Naive thymus-derived CD8-positive, alpha-beta T cell (primary cell): ENCODE measurements at places on chromosomes 3 and 15.

GRCh38 chr3:151724576-151725562 is 8.9 kb upstream of the AADACL2 start:
- DNase-seq = no peak

- DNase-seq = no peak
These were observed 19.2 kb upstream of the TFDP2 start for GRCh38 chr3:142168514-142168913.

GRCh38 chr3:42751609-42752008 is 21.4 kb downstream of the CCDC13 start:
- no peak for DNase-seq

DNA sequence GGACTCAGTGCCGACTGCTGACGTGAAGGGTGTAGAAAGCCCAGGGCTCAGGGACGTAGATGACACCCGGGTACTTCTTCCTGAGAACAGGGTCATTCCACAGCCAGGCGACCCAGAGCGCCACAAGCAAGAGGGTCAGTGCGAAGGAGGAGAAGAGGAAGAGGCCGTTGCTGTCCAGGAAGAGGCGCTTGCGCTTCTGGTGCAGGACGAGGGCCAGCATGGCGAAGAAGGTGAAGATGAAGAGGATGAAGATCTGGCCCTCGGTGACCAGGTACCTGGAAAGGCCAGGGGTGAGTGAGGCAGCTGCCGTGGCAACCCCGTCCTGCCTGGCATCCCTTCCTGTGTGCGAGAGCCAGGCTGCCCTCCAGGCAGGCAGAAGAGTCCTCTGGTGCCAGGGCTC is 3.0 kb upstream of the CALML4 start:
- DNase-seq = no peak

DNA sequence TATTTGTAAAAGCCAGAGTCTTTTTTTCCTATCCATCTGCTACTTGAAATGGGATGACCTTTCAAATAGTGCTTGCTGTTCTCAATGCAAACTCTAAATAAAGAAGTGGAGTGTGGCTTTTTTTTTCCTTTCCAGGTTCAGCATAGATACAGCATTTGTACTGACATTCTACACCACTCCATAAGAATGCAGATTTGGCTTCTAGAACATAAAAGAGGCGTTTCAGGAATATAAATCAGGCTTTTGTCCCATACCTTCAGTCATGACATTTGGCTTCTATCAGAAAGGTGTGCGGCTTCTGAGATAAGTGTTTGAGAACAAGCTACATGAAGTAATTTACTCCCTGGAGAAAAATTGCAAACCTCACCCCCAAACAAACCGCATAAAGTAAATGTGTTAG is 553.1 kb downstream of the FHIT start:
- no peak for DNase-seq

DNA sequence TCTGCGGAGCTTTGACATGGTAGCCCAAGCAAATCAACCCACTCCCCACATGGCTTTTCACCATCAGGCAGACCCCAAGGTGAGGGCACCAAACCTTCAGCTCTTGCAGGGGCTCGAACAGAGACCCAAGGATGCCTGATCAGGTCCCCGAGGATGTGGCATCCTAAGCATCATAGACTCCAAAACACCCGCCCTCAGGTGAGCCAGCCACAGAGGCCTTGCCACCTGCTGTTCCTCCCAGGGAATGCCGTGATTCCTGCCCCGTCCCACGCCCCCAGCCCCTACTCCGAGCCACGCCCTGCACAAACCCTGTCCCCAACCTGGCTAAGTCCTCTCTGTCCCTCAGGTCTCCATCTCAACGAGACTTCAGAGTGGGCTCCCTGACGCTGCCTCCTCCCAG is 34.7 kb upstream of the SLC41A3 start:
- DNase-seq = no peak

- no peak for DNase-seq
These were observed 18.5 kb downstream of the GORASP1 start for GRCh38 chr3:39088889-39089288.

GRCh38 chr3:40120806-40121205 is 188.7 kb upstream of the EIF1B start:
- no peak for DNase-seq

DNA sequence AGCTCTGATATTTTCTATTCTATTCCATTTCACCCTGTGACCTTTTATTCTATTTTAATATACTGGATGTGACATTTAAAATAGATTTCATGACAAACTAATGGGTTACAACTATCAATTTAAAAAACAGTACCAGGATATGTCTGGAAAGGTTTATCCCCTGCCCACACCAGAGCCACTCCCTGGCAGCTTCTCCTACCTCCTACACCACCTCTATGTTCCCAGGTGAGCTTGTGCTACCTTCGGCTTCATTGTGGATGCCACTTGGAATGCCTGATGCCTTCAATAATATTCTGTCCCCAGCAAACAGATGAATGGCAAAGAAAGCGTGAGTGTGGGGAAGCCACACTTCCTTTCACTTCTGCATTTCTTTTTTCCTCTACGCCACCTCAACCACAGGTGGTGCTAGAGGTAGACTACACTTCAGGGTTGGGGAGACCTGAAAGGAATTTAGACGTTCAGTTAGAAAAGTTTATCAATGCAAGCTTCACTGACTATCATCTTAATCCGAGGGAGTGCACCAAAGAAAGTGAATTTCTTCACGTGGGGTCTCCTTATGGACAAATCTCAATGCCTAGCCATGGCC is 213.0 kb downstream of the SSR3 start:
- no peak for DNase-seq

GRCh38 chr3:61299343-61300005 is 48.2 kb upstream of the FHIT start:
- DNase-seq = no peak

- DNase-seq = no peak
These were observed 22.3 kb downstream of the THRB start for GRCh38 chr3:24472358-24472757.

DNA sequence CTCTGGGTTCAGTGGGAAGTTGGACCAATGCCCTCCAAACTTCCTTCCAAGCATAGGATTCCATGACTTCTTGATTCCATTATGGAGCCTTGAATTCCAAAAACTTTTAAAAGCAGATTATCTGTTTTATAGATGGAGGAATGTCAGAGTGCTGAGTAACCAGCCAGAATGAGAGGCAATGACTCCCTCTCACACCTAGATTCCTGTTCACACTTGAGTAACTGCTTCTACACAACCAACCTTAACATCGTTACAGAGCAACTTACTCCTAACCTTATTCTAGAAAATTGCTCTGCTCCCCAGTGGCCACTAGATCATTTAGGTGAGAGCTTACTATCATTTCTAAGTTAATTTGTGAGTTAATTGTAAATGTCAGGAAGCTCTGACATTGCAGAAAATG is 24.2 kb upstream of the NR2F2 start:
- DNase-seq = no peak

GRCh38 chr3:175898194-175898593 is 1039.1 kb downstream of the NAALADL2 start:
- no peak for DNase-seq

- no peak for DNase-seq
These were observed 141.3 kb upstream of the PROK2 start for GRCh38 chr3:71926262-71926600.

GRCh38 chr3:133162670-133163305 is 124.6 kb downstream of the TMEM108 start:
- DNase-seq = no peak

- DNase-seq = no peak
These were observed 25.2 kb downstream of the ATP6V1A start for GRCh38 chr3:113771993-113772392.

GRCh38 chr3:11662392-11662990 is 18.8 kb upstream of the VGLL4 start:
- DNase-seq = no peak

DNA sequence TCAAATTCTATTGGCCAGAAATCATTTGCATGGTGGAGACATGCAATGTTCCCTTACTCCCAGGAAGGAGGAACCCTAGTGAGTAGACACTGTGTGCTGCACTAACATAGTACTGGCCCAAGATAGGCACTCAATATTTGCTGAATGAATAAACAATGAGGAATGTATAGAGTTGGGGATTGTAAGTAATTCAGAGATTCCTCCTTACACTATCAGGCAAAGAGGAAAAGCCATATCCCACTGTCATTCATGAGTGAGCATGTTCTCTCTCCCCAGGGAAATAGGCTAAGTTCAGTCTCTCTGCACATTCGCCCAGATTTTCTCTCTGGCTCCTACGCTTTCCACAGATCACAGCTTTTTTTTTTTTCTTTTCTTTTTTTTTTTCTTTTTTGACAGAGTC is 154.9 kb upstream of the WNT5A start:
- DNase-seq = no peak

- no peak for DNase-seq
These were observed 5.3 kb downstream of the PLA2G4F start for GRCh38 chr15:42151141-42151561.

- no peak for DNase-seq
These were observed 37.2 kb downstream of the BHLHE40 start for GRCh38 chr3:5016211-5017161.

- no peak for DNase-seq
These were observed 30.1 kb downstream of the PLA2G4D start for GRCh38 chr15:42064271-42064670.

- DNase-seq = peak; percentile 46
These were observed 514 bp downstream of the MBNL1 start for GRCh38 chr3:152269056-152269830.

DNA sequence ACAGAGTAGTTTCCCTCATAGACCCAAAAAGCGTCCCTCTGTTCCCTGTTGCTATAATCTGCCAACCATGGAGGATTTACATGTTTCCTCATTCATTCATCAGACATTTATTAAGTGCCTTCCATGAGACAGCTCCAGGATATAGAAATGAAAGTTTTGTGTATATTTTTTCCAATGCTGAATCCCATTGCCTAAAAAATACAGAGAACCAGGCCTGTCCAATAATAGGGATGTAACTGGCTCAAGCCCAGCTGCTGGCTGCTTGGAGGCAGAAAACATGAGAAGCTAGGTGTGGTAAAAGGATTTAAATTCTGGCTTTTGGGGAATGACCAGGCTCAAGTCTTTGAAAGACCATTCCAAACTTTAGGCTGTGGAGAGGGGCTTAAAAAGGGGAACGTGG is 41.5 kb downstream of the RARB start:
- DNase-seq = no peak

GRCh38 chr15:70823196-70823595 is 30.8 kb downstream of the LARP6 start:
- DNase-seq = no peak

- no peak for DNase-seq
These were observed 47.0 kb downstream of the MTHFS start for GRCh38 chr15:79849789-79850188.

- no peak for DNase-seq
These were observed 60.8 kb downstream of the GPR156 start for GRCh38 chr3:120224237-120224636.

DNA sequence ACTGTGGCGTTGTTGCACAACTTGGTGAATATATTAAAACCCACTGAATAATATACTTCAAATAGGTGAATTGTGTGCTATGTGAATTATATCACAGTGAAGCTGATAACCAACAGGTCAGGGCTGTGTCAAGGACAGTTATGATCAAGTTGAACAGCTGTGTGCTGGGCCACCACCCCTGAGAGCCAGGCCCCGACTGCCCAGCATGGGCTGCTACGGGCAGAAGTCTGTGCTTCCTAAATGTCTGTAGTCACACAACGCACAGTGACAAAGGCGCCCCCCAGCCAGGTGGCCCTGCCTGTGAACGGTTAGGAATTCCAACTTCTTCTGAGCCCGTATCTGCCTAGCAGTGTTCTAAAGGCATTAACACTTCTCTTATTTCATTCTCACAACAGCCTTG is 32.8 kb downstream of the TKT start:
- no peak for DNase-seq

GRCh38 chr15:77455696-77456321 is 35.1 kb downstream of the HMG20A start:
- no peak for DNase-seq

GRCh38 chr3:177145954-177146353 is 51.3 kb downstream of the TBL1XR1 start:
- DNase-seq = no peak

GRCh38 chr15:40347559-40348473 is 3.0 kb upstream of the PHGR1 start:
- DNase-seq = no peak

GRCh38 chr3:133459400-133459799 is 59.5 kb downstream of the BFSP2 start:
- DNase-seq = no peak

DNA sequence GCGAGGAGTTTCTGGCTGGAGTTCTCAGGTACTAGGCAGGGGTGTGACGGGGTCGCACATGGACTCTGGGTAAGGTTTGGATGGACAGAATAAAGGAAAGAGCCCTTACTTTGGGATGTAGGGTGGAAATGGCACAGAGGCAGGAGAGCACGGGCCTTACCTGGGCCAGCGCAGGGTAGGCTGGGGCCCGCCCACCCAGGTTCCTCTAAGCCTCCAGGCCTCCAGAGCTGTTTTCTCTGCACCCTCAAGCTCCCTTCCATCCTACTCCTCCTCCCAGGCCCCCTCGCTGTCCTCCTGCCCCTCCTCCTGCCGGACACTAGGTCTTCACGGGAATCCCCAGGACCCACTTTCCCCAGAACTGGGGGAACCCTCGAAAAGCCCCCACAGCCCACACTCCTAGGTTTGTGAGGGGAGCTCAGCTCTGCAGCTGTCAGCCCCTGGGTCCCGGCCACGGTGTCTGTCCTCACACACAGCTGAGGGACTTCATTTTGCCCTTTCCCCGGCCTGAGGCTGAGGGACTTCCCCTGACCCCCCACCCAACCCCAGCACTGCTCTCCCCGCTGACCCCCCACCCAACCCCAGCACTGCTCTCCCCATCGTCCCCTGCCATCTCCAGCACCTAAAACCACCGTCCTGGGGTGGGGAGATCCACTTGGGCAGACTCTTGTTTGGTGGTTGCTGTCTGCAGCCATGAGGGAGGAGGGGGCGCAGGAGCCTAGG is 53.0 kb upstream of the PCSK6 start:
- peak; percentile 39 for DNase-seq

DNA sequence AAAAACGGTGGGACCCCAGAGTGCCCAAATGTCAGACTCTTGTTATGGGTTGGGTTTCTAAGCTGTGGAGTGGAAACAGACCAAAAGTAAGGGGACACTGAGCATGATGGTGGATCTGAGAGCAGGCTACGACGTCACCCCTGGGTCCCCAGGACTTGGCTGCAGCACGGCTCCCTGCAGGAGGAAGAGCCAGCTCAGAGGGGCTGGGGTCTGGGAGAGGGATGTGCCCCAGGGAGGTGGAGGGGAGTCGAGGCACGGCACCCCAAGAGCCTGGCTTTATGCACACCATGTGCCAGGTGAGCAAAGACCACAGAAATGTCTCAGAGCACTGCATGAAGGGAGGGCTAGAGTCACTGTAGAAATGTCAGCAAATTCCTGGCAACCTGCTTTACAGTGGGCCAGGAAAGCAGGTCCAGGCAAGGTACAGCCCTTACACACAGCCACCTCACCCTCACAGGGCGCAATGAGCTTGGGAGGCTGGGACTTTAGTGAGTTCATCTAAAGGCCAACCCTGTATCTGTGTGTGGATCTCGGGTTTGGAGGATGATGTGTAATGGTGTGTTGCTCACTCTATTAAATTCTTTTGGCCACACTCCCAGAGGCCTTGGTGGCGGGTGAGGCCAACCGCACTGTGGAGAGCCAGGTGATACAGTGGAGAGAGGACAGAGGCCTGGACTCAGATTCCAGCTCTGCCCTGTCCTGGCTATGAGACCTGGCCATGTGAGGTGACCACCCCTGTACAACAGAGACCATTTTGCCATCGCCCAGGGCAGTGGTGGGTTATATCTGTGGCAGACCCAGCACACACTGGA is 14.1 kb downstream of the CTSH start:
- DNase-seq = no peak
